Activated T-helper 1 cell treated with anti-CD3 and anti-CD28 coated beads, Interleukin-12 subunit alpha, Interleukin-12 subunit beta, Interleukin-2, Interleukin-4 antibody, amounts not matched to agents 30 ng/mL and 10 ng/mL and 1 ng/mL, durations not matched to agents 14 hours and 24 hours and 36 hours (primary cell): ENCODE measurements at places on chromosomes 5 and 9. TPM values are rescaled to one million over a fixed set of nuclear protein-coding genes. Genes with fewer than 3 reads are reported as not detected.

SGCD gene
- not detected in 2 replicates for total RNA-seq

DNA sequence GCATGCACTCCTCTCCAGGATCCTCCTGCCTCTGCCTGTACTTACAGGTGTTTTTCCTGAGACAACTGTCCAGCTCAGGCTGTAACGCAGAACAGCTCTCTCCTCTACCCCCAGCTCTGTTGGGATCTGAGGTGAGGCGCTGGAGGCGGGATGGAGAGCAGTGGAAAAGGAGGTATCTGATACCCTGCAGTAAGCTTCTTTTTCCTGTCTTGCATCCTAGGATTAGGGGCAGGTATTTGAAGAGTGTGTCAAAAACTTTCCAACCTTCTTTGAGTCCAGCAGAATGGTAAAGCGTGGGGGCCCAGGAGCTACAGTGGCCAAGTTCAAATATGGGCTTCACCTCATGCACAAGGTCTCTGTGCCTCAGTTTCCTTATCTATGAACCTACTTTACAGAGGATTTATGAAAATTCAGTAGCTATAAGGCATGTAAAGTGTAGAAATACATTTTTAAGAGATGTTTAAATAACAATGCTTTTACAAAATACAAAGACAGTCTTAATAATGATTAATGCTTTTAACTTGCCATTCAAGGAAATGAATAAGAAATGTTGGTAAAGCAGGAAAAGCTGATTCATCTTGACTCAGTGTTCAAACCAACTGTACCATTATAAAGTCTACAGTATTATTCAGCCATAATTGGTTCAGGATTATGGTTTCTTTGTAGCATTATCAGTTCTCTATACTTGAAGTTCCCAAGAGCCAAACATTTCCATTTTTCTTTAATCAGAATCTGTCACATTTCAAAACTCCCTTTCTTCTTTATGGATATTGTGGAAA lies 26.1 kb downstream of the MAP1B start:
- H3K4me3 ChIP-seq = no peak overlapping the region
- H3K27me3 ChIP-seq = peaks cover 22% of the 10 kb centered on the region
- H3K4me1 ChIP-seq = no peaks in the 10 kb centered on the region
- DNase-seq = no peak
- no peak overlapping the region for H3K27ac ChIP-seq
- H3K36me3 ChIP-seq = no peaks in the 10 kb centered on the region

- no peak for DNase-seq
- no peaks in the 10 kb centered on the region for H3K4me1 ChIP-seq
- no peak overlapping the region for H3K4me3 ChIP-seq
- peaks cover 9% of the 10 kb centered on the region for H3K27me3 ChIP-seq
- no peak overlapping the region for H3K27ac ChIP-seq
Measured at GRCh38 chr5:159033351-159033657, 66.4 kb downstream of the EBF1 start.

- no peaks in the 10 kb centered on the region for H3K36me3 ChIP-seq
- DNase-seq = no peak
- peaks cover 16% of the 10 kb centered on the region for H3K4me1 ChIP-seq
- no peak overlapping the region for H3K4me3 ChIP-seq
Measured at GRCh38 chr9:16029046-16029615, 476.3 kb downstream of the CCDC171 start.

- H3K27me3 ChIP-seq = no peaks in the 10 kb centered on the region
- H3K4me1 ChIP-seq = no peaks in the 10 kb centered on the region
- H3K4me3 ChIP-seq = no peak overlapping the region
- no peak for DNase-seq
- no peaks in the 10 kb centered on the region for H3K36me3 ChIP-seq
- H3K27ac ChIP-seq = no peak overlapping the region
Measured at GRCh38 chr9:14014218-14014617, 299.7 kb downstream of the NFIB start.

GRCh38 chr9:93954434-93955061 lies 607 bp downstream of the BARX1 start:
- peaks cover 64% of the 10 kb centered on the region for H3K27me3 ChIP-seq
- H3K4me3 ChIP-seq = no peak overlapping the region
- H3K36me3 ChIP-seq = peaks cover 12% of the 10 kb centered on the region
- H3K27ac ChIP-seq = no peak overlapping the region
- H3K4me1 ChIP-seq = peaks cover 36% of the 10 kb centered on the region

DNA sequence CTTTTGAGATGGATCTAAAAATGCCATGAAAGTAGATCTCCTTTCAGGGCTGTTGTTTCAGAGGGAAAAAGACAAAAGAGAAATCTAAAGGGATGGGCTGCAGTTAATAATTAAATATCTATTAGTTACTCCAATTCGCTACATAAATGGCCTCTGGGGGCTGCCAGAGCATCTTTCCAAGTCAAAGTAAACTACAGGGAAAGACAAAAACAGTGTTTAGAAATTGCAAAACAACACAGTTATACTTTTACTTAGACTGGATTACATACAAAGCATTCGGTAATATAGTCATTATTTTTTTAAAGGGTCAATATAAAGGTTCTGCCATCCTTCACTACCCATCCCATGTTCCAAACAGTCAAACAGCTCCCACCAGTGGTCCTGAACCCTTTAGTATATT lies 853.5 kb upstream of the DMAC1 start:
- H3K4me3 ChIP-seq = no peak overlapping the region
- no peaks in the 10 kb centered on the region for H3K27me3 ChIP-seq
- H3K27ac ChIP-seq = no peak overlapping the region

- no peak overlapping the region for H3K4me3 ChIP-seq
- peaks cover 59% of the 10 kb centered on the region for H3K36me3 ChIP-seq
- peaks cover 37% of the 10 kb centered on the region for H3K4me1 ChIP-seq
- H3K27ac ChIP-seq = peak overlapping the region; percentile 64
Measured at GRCh38 chr5:171405615-171406014, 13.8 kb upstream of the FGF18 start.

GRCh38 chr9:107813287-107813686 lies 323.7 kb upstream of the KLF4 start:
- no peaks in the 10 kb centered on the region for H3K27me3 ChIP-seq
- H3K4me1 ChIP-seq = no peaks in the 10 kb centered on the region
- H3K36me3 ChIP-seq = no peaks in the 10 kb centered on the region
- H3K4me3 ChIP-seq = no peak overlapping the region
- DNase-seq = no peak
- H3K27ac ChIP-seq = no peak overlapping the region

- no peaks in the 10 kb centered on the region for H3K4me1 ChIP-seq
- H3K4me3 ChIP-seq = no peak overlapping the region
- H3K27me3 ChIP-seq = no peaks in the 10 kb centered on the region
- peaks cover under 1% of the 10 kb centered on the region for H3K36me3 ChIP-seq
- DNase-seq = no peak
Measured at GRCh38 chr9:125549039-125549438, 158.0 kb downstream of the MAPKAP1 start.

DNA sequence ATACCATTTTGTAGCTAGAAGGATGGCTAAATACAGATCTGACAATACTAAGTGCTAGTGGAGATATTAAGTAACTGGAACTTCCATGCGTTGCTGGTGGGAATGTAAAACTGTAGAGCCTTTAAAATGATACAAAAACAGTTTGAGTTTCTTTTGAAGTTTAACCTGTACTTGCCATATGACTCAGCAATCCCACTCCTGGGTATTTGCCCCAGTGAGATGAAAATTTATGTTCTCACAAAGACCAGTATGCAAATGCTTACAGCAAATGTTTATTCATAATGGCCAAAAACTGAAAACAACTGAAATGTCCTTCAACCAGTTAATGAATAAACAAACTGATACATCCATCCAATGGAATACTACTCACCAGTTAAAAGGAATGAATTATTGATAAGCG lies 137.3 kb downstream of the SLC12A2 start:
- H3K27me3 ChIP-seq = peaks cover 6% of the 10 kb centered on the region
- H3K4me3 ChIP-seq = no peak overlapping the region
- no peaks in the 10 kb centered on the region for H3K4me1 ChIP-seq
- no peak overlapping the region for H3K27ac ChIP-seq
- H3K36me3 ChIP-seq = no peaks in the 10 kb centered on the region

- H3K27ac ChIP-seq = peak overlapping the region; percentile 92
- DNase-seq = no peak
- peaks cover 22% of the 10 kb centered on the region for H3K36me3 ChIP-seq
- H3K27me3 ChIP-seq = peaks cover 2% of the 10 kb centered on the region
- peak overlapping the region; percentile 66 for H3K4me3 ChIP-seq
Measured at GRCh38 chr9:114721491-114722079, 39.6 kb upstream of the TEX48 start.

DNA sequence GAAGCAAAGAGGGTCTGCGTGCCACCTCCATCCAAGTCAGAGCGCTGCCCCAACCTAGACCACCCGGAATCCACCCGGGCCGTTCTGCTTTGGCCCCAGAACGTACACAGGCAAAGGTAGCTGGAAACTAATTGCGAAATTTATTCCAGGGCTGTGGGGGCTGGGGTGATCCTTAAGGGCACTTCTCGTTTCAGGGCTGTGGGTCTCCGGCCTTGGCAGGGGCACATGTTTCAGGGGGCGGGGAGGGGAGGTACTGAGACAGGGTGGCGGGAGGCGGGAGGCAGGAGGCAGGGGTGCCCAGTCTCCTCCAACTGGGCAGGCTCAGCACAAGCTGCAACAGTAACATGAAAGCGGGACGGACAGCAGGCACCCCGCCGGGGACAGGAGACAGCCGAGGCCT lies 26.1 kb downstream of the NR5A1 start:
- peaks cover 10% of the 10 kb centered on the region for H3K27me3 ChIP-seq
- H3K4me3 ChIP-seq = no peak overlapping the region
- no peaks in the 10 kb centered on the region for H3K4me1 ChIP-seq
- H3K27ac ChIP-seq = no peak overlapping the region
- H3K36me3 ChIP-seq = no peaks in the 10 kb centered on the region

DNA sequence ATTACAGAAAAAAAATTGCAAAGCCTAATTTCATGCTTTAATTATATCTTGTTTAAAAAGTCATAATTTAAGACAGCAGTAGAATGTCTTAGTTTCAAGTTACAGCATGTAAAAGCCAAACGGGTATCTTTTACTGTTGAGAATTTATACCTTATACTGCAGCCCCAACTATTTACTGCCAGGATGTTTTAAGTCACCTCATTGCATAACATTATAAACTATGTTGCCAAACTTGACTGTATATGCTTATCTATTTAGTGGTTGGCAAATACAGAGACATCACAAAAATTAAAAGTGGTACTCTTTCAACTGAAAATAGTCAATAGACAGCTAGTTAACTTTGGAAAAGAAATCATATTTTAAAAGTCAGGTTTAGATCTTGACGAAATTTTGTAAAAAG lies 119.5 kb downstream of the EDIL3 start:
- no peaks in the 10 kb centered on the region for H3K27me3 ChIP-seq
- no peak overlapping the region for H3K4me3 ChIP-seq
- no peak overlapping the region for H3K27ac ChIP-seq
- no peaks in the 10 kb centered on the region for H3K4me1 ChIP-seq
- H3K36me3 ChIP-seq = no peaks in the 10 kb centered on the region
- no peak for DNase-seq

DNA sequence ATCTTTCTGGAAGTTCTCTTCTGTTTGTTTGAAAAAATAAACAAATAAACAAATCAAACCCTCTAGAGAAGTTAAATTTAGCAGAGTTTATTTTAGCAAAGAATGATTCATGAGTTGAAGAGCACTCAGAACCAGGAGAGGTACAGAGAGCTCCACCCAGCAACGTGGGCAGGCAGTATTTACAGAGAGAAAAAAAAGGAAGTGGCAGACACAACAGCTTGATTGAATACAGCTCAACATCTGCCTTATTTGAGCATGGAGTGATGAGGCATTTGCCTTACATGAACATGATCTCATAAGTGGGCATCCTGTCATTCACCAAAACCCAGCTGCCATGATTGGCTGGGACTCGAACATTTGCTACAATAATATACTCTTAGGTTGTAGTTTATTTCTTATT lies 381.6 kb upstream of the ADAMTS16 start:
- H3K36me3 ChIP-seq = no peaks in the 10 kb centered on the region
- no peaks in the 10 kb centered on the region for H3K4me1 ChIP-seq
- no peaks in the 10 kb centered on the region for H3K27me3 ChIP-seq
- H3K4me3 ChIP-seq = no peak overlapping the region
- DNase-seq = no peak

DNA sequence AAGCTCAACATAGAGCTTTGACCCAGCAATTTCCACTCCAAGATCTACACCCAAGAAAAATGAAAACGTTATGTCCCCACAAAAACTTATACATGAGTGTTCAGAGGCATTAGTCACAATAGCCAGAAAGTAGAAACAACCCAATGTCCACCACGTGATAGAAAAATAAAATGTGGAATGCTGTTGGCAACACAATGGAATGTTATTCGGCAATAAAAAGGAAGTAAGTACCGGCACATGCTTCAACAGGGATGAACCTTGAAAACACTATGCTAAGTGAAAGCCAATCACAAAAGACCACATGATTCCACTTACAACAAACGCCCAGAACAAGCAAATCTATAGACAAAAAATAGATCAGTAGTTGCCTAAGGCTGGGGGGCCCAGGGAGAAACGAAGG lies 6.0 kb downstream of the UBQLN1 start:
- peaks cover 25% of the 10 kb centered on the region for H3K36me3 ChIP-seq
- H3K27me3 ChIP-seq = no peaks in the 10 kb centered on the region
- no peak for DNase-seq
- peaks cover 64% of the 10 kb centered on the region for H3K4me1 ChIP-seq
- no peak overlapping the region for H3K4me3 ChIP-seq

GRCh38 chr5:111043712-111044506 lies 27.6 kb upstream of the TSLP start:
- H3K27ac ChIP-seq = no peak overlapping the region
- DNase-seq = no peak
- H3K36me3 ChIP-seq = no peaks in the 10 kb centered on the region
- H3K4me3 ChIP-seq = no peak overlapping the region

- H3K27me3 ChIP-seq = no peaks in the 10 kb centered on the region
- no peaks in the 10 kb centered on the region for H3K4me1 ChIP-seq
- H3K27ac ChIP-seq = no peak overlapping the region
- no peak for DNase-seq
- H3K36me3 ChIP-seq = no peaks in the 10 kb centered on the region
Measured at GRCh38 chr9:13975611-13976290, 338.2 kb downstream of the NFIB start.
